ENCODE measurements at places on chromosomes 3 and 15.

DNA sequence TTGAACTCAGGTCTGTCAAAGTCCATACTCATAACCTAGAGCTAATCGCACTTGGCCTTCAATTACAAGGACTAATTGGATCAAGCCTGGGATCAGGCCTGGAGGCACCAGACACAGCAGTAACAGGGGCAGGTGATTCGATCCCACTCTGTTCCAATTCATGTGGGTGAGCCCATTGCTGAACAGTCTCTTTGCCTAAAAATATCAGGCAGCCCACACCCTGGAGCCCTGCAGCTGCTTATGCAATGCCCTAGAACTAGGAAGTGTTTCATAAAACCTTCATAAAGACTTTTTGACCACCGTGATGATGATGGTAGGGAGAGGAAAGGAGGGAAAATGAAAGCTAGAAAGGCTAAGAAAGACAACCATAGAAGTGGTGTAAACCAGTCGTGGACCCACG lies 47.8 kb upstream of the NEO1 start:
- no peak for DNase-seq

DNA sequence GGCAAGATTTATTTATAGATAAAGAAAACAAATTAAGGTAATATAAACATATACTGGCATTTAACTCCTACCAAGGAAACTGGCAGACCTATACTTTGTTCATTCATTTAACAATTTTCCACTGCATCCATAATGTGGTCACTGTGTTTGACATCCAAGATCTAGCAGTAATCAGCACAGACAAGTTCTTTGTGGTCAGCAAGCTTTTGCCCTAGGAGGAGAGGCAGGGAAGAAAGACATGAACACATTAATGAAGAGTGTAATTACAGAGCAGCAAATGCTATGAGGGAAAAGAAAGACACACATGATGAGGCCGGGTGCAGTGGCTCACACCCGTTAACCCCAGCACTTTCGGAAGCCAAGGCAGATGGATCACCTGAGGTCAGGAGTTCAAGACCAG lies 34.4 kb downstream of the SUCLG2 start:
- no peak for DNase-seq

DNA sequence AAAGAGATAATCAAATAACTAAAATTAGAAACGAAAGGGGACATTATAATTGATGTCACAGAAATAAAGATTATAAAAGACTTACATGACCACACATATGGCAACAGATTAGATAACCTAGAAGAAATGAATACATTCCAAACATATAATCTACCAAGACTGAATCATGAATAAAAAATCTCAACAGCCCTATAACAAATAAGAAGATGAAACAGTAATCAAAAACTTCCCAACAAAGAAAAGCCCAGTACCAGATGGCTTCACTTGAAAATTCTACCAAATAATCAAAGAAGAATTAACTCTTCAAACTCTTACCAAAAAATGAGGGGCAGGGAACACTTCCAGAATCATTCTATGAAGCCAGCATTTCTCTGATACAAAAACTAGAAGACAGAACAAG lies 11.8 kb downstream of the TOP2B start:
- DNase-seq: no peak

- DNase-seq: no peak
These were observed 5.4 kb downstream of the MEX3B start for GRCh38 chr15:82040390-82040789.

- no peak for DNase-seq
These were observed 9.9 kb downstream of the THSD4 start for GRCh38 chr15:71124937-71125790.

GRCh38 chr15:78324144-78324543 lies 16.0 kb upstream of the CRABP1 start:
- no peak for DNase-seq

- DNase-seq: no peak
These were observed 2.9 kb downstream of the PLEKHO2 start for GRCh38 chr15:64844576-64845145.

DNA sequence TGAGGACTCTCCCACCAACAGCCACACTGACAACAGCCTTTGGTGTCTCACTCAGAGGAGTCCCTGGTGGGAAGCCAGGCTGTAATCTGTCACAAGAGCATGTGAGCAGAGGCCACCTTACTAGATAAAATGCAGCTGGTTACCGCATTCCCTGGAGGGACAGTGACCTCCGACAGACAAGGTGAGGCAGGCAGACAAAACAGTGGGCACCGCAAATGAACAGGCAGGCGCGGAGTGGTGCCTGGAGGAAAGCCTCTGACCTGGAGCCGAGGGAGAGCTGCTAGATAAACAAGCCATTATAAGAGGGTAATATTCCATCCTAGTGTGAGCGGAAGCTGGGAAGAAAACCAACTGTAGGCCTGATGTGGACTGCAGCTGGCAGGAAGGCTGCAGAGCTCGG lies 736.4 kb downstream of the FHIT start:
- DNase-seq: no peak

DNA sequence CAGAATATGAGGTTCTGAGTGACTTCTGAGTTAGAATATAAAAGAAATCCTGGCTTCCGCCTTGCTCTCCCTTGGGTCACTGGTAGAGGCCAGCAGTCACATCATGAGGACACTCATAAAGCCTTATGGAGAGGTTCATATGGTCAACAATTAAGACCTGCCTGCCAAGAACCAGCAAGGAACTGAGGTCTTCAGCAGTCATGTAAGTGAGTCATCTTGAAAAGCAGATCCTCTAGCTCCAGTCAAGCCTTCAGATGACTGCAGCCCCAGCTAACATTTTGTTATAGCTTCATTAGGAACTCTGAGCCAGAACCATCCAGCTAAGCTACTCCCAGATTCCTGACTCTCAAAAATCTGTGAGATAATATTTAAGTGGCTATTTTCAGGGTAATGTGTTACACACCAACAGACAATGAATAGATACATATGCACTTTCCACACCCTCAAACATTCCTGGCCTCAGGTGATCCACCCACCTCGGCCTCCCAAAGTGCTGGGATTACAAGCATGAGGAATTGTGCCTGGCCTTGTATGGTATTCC lies 447.2 kb downstream of the SHQ1 start:
- DNase-seq: no peak

GRCh38 chr15:34944936-34945335 lies 24.6 kb downstream of the AQR start:
- DNase-seq: no peak

- DNase-seq: no peak
These were observed 298.1 kb upstream of the SGO1 start for GRCh38 chr3:20484126-20484525.

- no peak for DNase-seq
These were observed 7.4 kb downstream of the A4GNT start for GRCh38 chr3:138124706-138125355.

DNA sequence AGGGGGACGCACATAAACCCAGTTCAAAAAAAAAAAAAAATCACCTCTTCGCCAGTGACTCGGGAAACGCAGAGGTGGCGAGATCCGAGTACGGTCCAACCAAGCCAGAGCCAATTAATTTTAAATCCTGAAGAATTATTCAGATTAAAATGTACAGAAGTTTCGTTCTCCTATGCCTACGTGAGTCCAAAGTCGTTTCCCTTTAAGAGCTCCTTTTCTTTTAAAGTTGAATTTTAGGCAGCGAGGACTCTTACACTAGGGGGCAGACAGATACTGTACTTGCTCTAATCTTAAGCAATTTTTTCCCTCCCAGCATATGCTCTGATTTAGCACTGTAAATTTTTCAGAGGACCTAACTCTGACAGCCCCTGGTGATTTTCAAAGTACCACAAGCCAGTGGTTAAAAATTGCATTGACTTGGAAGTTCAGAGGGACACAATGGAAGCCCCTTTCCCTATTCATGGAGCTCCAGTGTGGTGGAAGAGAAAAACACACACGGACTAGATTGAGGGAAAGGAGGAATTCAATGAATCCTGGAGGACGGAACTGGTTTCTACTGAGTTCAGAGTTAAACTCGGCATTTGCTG lies 3.3 kb upstream of the NR2F2 start:
- DNase-seq: no peak

GRCh38 chr3:70090322-70090913 lies 90.9 kb downstream of the SAMMSON start:
- DNase-seq: no peak

DNA sequence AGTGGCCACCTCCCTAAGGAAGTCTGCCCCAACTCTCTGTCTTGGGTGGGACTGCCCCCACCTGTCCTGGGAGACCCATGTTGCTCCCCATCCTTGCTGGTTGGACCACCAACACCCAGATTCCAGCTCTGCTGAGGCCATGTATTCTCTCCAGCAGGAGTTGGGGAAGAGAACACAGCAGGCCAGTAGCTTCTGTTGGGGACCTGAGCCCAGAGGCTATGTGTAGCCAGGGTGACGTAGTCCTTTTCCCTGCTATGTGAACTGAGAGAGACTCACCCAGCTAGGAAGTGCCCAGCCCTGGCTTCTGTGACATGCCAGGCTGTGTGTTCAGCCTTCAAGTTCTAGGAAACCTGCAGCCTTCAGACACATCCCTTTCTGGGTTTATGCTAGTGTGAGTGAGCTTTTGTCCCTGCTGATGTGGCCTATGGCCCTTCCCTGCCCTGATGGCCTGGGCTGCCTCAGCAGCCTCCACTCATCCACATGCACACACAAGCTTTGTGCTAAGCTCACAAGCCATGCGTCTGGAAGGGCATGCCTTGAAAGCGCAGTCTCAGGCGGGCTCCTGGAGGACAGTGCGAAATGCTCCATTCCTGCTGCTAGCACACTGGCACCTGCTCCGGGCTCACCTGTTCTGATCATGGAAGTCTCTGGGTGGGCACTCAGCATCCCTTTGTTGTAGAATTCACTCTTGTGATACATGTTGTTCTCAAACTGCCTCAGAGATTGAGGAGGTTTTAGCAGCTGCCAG lies 42.6 kb downstream of the KY start:
- DNase-seq: no peak

GRCh38 chr15:71596672-71597071 lies 213.7 kb upstream of the NR2E3 start:
- DNase-seq: no peak

- DNase-seq: no peak
These were observed 94.0 kb downstream of the GTPBP8 start for GRCh38 chr3:113084777-113085176.

DNA sequence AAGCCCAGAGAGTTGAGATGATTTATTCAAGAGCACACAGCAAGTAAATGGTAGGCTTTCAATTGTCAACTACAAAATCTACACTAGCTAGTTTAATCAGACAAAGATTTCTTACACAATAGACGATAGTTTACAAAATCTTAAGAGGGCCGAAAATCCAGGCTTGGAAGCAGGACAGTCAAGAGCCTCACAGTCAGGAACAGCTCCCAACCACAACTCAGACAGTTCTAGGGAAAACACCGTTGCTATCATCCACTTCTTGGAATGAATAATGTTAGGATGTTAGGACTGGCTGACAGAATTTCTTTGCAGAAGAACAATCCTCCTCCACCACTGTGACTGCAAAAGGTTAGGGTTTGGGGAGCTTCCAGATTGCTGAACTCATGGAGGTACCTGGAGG lies 290.8 kb upstream of the ZPLD1 start:
- DNase-seq: no peak

DNA sequence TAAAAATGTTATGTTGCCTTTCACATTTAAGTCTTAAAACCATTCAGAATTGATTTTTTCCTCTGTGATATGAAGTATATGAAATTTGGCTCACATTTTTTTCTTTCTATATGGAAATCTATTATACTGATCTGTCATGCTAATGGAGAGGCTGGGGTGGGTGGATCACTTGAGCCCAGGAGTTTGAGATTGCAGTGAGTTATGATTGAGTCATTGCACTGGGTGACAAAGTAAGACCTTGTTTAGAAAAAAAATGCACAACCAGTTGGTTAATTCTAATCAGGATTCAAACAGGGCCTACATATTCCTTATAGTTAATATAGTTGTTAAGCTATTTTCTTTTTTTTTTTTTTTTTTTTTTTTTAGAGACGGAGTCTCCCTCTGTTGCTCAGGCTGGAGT lies 230.5 kb downstream of the MFSD1 start:
- DNase-seq: no peak

DNA sequence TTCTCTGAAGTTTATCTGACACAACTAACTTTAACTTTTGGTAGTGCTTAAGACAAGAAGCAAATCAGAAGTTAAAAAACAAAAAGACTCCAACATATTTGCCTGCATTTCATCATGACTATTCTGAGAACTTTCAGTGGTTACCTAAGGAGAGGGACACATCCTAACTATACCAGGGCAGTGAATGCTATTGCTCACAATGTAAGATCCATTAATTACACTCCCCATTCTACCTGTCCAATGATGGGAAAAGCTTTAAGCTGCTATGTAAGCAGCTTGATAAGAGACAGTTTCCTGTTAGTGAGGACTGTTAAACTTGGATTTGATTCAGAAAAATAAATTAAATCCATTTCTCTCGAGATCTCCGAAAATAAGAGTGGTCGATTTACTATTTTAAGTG lies 37.5 kb downstream of the SERPINI1 start:
- no peak for DNase-seq

DNA sequence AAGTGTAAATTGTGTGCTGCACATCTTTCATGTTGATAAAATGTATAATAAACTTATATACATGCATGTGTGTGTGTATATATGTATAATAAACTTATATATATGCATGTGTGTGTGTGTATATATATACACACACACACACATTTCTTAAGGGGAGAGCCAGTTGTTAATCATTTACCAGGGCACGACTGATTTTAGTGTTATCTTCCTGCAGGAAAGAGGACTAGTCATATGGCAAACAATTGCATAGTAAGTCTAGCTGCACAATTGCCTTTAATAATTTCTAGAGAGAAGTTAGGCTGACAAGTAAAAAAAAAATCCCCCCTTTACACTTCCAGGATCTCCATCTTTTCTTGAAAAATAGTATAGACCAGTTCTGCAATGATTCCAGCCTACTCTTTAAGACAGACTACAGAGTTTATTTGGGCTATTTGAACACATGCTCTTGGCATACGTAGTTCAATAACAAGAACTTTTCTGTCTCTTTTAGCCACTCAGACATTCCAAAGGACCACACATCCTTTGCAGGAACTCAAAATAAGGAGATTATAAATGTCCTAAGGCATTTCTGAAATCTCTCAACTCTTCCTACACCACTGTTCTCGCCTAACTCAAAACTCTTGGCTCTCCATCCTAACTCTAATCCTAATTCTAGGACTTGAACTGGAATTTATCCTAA lies 163.6 kb upstream of the SETMAR start:
- no peak for DNase-seq

GRCh38 chr15:70504299-70504951 lies 258.9 kb downstream of the UACA start:
- DNase-seq: no peak

- DNase-seq: no peak
These were observed 17.4 kb downstream of the SLC35A5 start for GRCh38 chr3:112579232-112579631.

- DNase-seq: no peak
These were observed 62.3 kb downstream of the CEP152 start for GRCh38 chr15:48748535-48748934.

Measured in activated CD8-positive, alpha-beta memory T cell treated with anti-CD3 and anti-CD28 coated beads, Interleukin-2, amount 50 U/mL, for 48 hours (primary cell).